COLO829 (cell line): ENCODE measurements at places on chromosomes 1 and 21.

DNA sequence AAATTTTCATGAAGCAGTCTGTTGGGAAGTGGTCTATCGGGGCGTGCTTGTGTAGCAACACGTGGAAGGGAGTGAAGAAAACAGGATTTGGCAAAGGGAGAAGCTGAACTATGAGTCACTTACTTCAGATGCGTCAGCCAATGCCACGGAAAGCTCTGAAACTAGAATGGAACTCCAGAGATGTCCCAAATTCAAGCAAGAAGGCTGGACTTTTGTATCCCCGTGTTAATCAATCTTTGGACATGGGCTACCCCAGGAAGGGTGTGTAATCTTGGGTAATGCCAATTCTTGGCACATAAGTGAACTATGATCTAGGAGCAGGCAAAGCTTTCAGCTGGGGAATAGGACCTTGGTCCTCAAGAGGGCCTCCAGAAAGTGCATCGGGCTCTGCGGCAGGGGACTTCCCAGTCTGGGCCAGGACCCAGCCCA, 102.6 kb downstream of the ADSS2 start:
- DNase-seq: no peak

GRCh38 chr1:12604114-12604874, 13.7 kb downstream of the DHRS3 start:
- DNase-seq: peak; percentile 88

DNA sequence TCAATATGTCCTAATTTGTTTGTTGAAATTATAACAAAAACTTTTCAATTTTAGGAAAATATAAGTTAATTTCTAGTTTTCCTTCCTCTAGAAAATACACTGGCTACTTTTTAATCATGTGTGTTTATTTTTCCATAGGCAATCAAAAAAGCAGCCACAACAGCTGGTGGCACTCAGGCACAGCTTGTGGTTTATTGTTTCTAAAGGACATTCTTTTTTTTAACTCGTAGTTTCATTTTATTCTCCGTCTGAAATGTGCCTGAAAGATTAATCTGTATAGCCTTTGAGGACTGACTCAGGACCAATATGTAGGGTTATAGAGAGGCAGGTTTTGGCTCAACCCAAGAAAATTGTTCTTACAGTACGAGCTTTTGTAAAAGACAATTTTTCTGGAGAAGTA, 20.7 kb upstream of the STX12 start:
- no peak for DNase-seq

DNA sequence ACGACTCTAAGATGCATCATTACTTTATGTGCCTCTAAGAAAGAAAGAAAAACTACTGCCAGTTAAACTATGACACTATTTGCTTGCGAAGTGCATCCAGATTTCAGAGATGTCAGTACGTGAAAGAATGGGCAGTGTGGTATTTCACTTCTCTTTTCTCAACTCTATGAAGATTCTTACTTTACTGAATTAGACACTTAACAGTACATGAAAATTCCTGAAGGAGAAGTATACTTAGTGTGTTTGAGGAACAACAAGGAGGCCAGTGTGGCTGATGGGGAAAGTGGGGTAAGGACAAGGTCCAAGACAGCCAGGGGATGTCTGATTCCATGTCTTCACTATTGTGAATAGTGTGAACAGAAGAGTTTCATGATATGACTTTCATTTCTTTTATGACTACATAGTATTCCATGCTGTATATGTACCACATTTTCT, 53.9 kb upstream of the HSD17B7 start:
- no peak for DNase-seq

GRCh38 chr1:107530543-107530942, 389.7 kb downstream of the NTNG1 start:
- peak; percentile 81 for DNase-seq

GRCh38 chr1:150515328-150516049, at the start of gene FALEC:
Gene FALEC (plus strand): TSS chr1:150515752.
- DNase-seq: peak; percentile 95

GRCh38 chr1:187413405-187414169, 584.8 kb downstream of the PLA2G4A start:
- DNase-seq: peak; percentile 26

- no peak for DNase-seq
Measured at GRCh38 chr1:182376936-182377574, 14.5 kb downstream of the GLUL start.

DNA sequence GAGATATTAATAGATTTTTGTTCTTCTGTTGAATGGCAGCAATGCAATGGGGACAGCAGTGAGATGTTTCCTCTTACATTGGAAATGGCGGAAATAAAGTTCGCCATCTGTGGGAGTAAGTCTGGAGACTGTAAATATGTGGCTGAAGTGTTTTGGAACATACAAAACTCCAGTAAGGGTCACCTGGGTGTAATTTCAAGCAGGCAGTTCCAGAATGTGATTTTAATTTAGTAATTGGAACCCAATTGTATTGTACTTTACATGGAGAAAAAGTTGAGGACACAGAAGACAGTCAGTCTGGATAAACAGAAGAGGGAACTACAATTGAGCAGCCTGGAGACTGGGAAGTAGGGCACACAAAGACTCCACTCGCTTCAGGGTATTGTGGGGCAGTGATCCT, 108.6 kb downstream of the NTMT2 start:
- no peak for DNase-seq

DNA sequence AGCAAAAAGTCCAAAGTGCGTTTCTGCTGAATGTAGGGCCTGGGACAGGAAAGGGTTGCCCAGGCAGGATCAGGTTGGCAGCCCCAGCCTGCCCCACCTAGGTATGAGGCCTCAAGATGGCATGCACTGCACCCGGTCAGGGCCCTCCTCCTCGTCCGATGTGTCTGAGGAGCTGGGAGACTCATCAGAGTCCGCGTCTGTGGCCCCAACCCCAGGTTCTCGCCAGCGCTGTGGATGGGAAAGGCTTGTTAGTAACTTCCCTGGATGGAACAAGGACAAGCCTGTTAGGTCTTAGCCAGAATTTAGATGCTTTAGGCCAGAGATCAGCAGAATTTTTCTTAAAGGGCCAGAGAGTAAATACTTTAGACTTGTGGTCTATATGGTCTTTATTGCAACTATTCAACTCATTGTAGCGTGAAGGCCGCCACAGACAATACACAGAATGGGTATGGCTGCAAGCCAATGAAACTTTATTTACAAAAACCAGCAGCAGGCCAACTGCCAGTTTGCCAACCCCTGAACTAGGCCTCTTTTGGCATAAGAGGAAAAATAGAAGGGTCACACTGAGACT, 12.4 kb downstream of the PEA15 start:
- DNase-seq: no peak

DNA sequence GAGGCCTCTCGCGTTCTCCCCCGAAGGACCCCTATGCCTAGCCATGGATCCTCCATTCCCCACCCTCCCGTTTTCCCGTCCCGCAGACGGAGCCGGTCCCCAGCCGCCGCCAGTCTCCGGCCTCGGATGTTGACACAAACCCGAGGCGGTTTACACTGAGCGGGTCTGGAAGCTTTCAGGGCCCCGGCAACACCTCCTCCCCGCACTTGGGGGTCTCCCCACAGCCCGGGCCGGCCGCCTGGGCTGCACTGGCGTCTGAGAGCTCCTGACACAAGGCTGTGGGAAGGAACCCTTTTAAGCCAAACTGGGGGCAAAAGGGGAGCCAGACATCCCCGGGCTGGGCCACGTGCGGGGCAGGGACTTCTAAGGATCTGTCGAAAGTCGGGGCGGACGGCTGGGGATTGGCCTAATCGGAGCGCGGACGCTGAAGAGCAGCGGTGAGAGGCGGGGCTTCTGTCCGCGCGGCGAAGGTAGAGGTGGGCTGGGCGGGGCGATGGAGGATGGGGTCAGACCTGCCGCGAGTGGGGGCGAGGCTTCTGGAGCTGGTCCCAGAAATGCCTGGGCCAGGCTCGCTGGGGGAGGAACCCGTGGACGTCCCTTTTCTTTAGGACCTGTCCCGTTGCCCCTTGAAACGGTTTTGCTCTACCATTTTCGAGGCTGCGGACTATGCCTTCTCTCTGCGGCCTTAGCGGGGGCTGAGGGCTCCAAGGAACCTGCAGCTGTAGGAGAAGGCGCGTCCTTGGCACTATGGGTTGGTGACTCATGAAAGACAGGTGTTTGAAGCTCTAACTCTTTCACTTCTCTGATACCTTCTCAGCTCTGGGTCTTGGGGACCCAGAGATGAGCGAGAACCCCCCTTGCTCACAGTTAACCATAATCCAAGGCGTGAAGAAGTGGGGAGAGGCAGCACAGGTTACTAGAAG, 1.2 kb upstream of the HPCAL4 start:
- no peak for DNase-seq

DNA sequence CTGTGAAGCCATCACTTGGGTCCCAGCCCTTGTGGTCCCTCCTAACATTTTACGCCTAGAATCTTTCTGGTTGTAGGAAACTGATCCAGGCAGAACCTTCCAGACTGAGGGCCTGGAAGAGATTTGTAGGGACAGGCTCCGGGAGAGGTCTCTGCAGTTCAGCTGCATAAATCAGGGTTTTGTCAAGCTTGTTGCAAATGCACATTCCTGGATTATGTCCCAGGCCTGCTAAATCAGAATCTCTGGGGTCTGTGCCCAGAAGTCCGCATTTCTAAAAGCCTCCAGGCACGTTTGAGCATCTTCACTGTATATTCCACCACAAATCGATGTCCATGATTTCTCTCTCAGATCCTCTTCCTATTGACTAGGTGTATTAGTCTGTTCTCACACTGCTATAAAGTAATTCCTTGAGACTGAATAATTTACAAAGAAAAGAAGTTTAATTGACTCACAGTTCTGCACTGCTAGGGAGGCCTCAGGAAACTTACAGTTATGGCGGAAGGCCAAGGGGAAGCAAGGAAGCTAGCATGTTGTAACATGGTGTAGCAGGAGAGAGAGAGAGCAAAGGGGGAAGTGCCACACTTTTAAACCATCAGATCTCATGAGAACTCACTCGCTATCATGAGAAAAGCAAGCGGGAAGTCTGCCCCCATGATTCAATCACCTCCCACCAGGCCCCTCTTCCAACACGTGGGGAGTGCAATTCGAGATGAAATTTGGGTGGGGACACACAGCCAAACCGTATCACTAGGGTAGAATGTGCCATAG, 1.2 kb upstream of the FHAD1 start:
- DNase-seq: no peak

DNA sequence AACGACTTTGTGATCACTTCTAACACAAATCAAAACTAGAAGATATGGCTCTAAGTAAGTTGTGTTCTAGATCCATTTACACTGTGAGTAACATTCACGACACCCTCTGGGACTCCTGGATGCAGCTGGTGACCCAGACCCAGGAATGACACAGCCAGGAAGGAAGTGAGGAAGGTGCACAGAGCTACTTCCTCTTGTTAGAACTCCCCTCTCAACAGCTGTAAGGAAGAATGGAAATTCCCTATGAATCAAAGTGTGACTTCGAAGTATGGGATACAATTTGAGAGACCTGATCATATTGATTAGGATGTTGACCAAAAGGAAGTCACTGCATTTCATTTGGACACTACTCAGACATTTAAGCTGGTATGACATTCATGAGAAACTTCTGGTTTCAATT, 185.3 kb downstream of the NRIP1 start:
- no peak for DNase-seq

GRCh38 chr1:17437580-17438317, 1.7 kb downstream of the RCC2 start:
- DNase-seq: peak; percentile 42

GRCh38 chr1:162022626-162023025, 1.0 kb downstream of the OLFML2B start:
- DNase-seq: no peak

DNA sequence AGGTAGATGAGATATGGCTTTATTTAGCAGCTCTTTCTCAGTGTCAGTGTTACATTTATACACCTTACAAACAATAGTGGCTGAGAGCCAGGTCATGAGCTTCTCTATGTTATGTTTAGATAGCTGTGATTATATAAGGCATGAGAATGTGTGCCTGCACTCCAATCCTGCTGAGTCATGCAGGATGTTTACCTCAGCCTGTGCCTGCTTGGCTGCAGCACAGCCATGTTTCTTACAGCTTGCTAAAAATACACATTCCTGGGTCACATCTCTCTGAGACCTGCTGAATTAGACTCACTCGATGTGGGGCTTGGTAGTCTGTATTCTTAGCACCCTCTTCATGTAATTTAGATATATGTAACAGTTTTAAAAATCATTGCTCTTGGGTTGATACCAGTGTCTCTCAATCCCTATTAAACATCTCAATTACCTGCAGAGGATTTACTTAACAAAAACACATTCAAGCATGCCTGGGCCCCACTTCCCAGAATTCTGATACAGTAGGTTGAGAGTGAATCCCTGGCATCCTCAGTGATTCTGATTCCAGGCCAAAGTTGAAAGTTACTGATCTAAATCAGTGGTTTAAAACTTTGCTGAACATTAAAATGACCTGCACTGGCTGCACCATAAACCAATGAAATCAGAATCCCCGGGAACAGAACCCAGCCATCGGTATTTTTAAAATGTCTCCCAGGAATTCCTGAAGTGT, 107.5 kb downstream of the GDAP2 start:
- no peak for DNase-seq

DNA sequence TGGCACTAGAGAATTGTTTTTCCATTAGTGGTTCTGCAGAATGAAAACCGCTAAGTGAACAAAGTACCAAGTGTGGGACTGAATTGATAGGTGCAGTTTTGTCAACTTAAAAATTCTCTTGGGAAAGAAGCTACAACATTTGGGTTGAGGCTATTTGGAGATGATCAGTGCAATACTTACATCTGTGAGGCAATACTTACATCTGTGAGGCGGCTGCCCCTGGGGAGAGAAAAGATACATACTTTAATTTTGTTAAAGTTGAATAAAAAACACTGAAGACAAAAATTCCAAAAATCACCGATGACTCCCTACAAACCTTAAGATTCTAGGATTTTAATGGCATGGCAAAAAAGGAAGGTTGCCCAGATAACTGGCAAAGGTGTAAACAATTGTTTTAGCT, 1.7 kb downstream of the CFAP410 start:
- no peak for DNase-seq

GRCh38 chr1:3450983-3451382, 3.5 kb upstream of the ARHGEF16 start:
- DNase-seq: no peak

DNA sequence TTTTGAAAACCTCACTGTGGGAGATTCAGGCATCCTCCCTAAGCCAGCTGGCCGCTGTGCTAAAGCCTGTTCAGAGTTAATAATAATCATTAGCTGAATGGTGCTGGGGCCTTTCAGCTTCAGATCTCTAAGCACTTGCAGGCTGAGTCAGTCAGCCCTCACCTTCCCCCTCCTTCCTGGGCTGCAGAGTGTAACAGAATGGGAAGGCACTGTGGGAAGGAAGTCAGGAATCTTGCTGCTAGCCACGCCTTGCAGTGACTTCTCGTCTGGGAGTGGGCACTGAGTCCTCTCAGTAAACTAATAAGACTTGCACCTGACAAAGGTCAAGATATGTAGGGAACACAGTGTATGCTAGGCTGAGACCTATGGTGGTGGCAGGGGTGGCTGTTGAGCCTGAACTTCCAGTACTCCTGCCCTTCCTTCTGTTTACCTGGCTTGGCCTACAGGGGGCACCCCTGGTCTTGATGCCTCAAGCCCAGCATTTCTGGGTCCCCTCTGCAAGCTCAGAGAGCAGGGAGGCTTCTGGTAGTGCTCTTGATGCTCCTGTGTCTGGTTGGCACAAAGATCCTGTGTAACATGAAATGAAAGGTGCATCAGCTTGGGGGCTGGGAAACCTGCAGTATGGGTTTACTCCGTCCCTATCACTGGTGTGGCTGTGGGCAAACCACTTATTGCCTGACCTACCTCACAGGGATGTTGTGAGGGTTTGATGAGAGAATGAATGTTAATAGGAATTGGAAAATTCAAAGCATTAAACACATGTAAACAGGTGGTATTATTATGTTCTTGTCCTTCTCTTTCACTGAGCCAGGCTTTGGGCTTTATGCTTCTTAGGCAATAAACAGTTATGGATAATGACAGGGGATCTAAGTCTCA, 6.0 kb downstream of the CYB561D1 start:
- DNase-seq: no peak
